GF-D8 (cell line): ENCODE measurements at places on chromosomes 16 and 17.
A peak's percentile ranks its signal among the peaks of the same experiment; 100 is the strongest.

DNA sequence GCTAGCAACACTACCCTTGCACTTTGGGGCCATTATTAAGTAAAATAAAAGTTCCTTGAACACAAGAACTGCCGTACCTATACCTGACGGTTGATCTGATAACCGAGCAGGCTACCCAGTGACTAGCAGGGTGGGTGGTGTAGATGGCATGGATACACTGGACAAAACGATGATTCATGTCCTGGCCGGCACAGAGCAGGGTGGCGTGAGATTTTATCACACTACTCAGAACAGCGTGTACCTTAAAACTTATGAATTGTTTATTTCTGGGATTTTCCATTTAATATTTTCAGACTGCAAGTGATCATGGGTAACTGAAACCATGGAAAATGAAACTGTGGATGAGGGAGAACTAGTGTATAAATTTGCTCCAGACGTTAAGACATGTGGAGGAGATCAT, 41.0 kb upstream of the MSI2 start:
- no peak for DNase-seq

GRCh38 chr16:73190256-73190655, 142.3 kb upstream of the ZFHX3 start:
- no peak for DNase-seq

GRCh38 chr16:65681406-65681805, 559.5 kb upstream of the CDH11 start:
- DNase-seq: no peak

DNA sequence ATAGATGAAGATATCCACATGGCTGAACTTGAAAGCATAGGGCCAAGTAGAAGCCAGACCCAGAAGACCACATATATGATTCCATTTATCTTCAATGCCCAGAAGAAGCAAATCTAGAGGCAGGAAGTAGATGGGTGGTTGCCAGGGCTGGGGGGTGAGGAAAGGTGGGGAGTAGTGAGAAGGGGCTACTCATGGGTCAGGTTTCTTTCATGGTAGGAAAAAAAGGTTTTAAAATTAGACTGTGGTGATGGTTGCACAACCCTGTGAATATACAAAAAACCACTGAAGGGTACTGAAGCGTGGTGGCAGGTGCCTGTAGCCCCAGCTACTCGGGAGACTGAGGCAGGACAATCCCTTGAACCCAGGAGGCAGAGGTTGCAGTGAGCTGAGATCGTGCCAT, 5.4 kb downstream of the CD2BP2 start:
- peak; percentile 37 for DNase-seq

DNA sequence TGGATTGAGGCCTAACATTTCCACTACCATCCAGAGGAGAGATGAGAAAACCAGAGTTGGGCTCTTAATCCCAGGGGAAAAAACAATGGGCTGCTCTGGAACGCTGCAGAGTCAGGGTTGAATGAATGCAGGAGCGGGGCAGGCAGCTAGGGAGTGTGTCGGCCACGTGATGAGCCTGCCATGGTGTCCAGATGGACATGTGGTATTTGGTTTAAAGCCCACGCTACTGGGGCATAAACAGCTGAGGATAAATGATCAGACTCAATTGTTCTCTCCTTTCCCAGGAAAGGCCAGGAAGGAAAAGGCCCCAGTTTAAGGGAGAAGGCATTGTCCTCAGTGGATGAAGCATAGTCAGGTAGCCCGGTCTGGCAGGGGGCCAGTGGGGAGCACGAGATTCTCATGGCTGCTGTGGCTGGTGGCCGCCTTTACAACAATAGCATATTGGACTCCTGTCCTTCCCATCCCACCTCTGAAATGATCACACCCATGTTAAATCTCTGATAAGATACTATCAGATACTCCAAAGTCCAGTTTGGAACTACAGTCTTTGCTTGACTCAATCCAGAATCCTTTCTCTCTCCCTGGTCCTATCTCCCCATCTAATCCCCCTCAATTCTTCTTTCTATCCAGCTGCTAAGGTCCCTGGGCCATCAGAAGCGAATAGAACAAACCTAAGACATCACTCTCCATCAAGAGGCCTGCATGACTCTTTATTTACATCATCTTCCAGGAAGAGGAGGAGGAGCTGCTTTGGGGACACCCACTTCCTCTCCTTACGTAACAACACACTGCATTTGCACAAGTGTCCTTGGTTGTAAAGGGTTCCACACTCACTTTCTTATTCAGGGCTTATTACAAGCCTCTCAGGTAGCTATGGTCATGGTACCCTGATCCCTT, 20.4 kb downstream of the CA4 start:
- DNase-seq: peak; percentile 55

- no peak for DNase-seq
Measured at GRCh38 chr17:77307479-77308198, 166.9 kb downstream of the SEC14L1 start.
